ELR (cell line): ENCODE measurements at places on chromosomes 11 and 22.
A peak's percentile ranks its signal among the peaks of the same experiment; 100 is the strongest.

DNA sequence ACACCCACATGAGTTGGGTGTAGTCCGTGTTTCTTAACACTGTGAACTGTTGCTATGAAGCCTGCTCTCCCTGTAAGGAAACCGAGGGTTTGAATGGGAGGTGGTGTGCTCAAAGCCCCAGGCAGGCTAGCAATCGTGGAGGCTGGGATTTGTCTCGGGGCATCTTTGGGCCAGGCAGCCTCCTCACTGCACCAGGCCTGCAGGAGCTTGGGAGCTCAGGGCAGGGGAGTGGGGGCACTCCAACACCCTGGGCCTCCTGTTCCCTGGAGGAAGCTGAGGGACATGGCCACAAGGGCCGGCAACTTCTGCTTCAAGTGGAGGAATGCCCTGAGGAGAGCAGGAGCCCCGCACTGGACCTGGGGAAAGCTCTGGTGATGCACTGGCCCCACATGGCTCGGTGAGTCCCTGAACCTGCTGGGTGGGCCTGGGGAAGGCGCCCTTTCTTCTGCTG lies 164.7 kb upstream of the B3GAT1 start:
- no peak for DNase-seq

- DNase-seq, result peak; percentile 82
Observed at GRCh38 chr11:130827451-130828377, 88.6 kb downstream of the SNX19 start.

DNA sequence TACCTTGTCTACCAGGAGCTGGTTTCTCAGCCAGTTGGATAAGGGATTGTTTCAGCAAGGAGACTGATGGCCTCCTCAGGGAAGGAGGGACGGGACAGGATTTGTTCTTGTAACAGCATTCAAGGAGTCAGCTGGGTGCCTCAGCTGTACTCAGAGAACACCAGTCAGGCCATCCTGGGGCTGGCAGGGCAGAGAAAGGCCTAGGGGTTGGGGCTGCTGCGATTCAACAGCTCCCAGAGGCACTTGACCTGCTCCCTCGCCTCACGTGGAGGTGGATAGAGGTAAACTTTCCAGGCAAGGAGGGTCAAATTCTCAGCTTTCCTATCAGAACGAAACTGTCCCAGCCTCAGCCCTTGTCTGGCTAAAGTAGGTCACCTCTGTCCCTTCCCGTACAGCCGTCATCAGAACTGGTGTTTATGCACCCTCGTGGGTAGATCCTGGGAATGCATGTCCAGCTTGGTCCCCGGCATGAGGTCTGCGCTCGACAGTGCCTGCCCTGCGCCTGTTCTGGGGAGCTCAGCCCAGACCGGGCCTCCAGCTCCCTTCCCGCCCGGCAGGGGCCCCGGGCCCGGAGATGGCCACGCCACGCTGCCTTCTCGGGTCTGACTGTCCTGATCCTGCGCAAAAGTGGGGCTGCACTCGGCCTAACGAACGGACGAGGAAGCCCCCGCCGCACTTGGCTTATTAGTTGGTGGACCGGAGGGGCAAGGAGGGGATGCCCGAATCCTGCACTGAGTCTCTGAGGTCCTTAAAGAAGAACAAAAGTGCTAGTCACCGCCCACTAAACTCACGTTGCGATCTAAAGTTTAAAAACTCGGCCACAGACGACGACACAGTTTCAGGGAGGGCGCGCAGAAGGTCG lies 762 bp upstream of the CCDC134 start:
- DNase-seq, result peak; percentile 13

GRCh38 chr22:34004058-34004457 lies 83.8 kb upstream of the LARGE1 start:
- DNase-seq, result no peak
